CD4-positive, alpha-beta T cell treated with Interleukin-6 for 4 hours (primary cell): ENCODE measurements at places on chromosomes 7 and 10.

DNA sequence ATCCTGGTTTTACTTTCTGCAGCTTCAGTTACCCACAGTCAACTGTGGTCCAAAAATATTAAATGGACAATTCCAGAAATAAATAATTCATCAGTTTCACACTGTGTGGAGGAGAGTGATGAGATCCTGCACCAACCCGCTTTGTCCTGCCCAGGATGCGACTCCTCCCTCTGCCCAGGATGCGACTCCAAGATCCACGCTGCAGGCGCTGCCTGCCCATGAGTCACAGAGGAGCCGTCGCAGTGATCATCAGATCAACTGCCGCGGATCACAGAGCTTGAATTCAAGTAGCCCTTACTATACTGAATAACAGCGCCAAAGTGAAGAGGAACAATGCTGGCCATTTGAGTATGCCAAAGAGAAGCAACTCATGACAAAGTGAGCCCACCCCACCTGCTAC lies 61.5 kb downstream of the GRB10 start:
- DNase-seq = no peak

DNA sequence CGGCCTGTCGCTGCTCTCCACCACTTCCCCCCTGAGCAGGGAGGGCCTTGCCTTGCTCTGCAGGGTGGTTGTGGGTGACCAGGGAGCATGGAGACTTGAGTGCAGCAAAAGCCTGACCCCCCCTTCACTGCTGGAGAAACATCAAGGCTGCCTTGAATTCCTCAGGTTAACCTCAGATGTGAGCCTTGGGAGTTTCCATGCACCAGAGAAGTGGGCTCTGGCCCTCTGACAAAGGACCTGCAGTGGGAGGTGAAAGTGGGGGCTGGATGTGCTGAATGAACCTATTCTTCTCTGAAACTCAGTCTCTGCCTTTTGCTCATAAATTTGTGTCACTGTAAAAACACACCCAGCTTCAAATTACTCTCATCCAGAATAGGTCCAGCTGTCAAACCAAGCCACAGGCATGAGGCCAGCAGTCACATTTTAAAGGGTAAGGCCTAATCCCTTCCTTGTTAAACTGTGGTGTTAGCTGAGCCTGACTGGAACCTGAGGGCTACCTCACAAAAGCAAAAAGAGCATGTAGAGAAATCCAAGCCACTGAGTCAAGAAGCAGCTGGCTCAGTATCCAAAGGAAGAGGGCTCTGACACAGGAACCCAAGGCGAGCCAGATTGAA lies 356.8 kb downstream of the CCSER2 start:
- DNase-seq = no peak

DNA sequence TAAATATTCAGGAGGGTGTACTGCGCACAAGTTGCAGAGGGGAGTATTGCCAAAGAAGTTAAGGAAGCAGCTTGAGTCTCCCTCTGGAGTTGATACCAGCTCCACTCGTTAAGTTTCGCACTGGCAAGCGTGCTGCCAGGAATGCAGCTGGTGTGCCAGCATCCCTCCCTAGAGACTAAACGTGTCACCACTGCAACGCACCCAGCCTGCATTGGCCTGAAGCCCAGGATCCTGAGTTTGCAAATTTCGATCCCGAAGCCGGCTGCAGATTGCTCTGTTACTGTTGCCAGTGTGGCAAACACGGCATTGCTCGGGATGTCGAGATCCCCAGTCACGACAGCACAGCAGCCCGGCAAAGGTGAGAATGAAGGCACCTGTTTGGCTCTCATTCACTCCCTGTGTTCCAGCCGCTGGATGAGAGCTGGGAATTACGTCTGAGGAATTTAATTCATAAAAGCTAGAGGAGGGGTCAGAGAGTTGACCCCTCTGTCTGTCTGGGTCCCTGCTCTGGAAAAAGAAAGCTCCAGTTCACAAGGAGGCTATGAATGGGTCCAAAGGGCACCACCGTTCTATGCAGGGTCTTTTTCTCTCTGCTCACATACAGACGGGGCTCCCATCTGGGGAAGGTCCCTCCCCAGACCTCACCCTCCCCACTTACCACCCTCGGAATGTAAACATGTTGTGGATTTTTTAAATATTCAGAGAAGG lies 61.0 kb downstream of the NRP1 start:
- DNase-seq = no peak

DNA sequence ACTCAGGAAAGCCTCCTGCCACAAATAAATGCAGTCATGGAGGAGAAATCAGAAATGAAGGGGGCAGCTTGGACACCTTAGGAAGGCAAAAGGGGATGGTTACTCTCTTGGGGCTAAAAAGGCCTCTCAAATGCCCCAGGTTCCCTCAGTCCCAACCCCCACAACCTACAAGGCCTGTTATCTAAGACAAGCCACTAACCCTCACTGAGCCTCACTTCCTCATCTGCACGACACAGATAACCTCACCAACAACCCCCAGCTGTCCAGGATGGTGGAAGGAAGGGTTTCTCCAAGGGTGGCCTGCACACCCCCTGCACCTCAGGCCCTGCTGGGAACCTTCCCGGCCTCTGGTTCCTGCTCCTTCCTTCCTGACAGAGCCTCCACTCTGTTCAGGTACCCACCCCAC lies 29.2 kb downstream of the SORBS1 start:
- no peak for DNase-seq

DNA sequence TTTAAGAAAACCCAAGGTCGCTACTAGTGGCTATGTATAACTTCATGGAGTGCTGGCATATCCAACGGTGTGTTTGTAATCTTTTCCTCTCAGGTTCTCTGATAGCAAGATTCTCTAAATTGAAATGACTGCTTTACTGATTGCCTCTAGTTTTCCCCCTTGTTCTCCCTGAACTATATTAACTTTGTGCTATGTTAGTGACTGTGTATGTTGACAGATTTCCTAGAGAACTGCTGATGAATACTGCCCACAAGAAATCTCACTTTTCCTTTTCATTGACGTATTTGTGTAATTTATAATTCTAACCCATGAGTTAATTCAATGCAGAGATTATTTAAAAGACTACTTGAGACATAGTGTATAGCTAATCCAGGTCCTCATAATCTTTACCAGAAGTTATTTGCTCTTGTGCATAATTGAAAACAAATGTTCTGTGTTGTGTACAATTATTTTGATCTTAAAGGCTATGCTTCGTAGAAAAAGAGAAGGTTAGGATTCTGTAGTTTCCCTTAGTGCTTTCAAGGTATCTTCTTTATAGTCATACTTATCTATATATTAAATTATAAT lies 70.6 kb upstream of the GLCCI1 start:
- DNase-seq = no peak

- DNase-seq = no peak
Measured at GRCh38 chr7:72112530-72112929, 299.6 kb downstream of the CALN1 start.

DNA sequence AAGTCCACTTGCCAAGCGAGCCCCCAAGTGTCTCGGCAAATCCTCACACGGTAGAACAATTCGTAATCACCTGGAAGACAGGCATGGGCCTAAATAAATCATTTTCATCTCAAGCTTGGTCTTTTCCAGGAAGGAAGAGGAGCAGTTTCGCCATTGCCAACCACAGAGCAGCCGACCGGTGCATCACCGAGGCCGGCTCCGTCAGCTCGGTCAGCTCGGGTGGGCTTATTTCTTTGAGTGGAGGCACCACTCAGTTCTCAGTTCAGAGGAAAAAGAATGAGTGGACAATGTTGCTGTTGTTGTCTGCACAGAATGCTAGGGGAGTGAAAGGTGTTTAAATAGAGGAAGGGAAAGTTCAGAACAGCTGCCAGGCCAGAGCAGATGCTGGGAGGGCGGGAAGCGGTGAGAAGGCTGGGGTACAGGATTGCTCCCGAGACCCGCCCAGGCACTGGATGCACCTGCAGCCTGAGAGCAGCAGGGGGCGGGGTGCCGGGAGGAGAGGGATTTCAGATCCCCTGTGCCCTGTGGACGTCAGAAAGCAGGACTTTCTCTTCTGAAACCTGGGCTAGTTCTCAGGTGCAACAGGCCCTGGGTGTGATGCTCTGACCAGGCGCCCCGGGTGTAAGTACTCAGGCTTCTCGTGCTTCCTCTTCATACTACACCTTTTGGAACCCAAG lies 17.7 kb upstream of the IGFBP3 start:
- no peak for DNase-seq

- DNase-seq = no peak
Measured at GRCh38 chr7:1560620-1561031, 4.6 kb upstream of the TMEM184A start.

GRCh38 chr10:6743291-6743849 lies 163.3 kb upstream of the PRKCQ start:
- DNase-seq = no peak

DNA sequence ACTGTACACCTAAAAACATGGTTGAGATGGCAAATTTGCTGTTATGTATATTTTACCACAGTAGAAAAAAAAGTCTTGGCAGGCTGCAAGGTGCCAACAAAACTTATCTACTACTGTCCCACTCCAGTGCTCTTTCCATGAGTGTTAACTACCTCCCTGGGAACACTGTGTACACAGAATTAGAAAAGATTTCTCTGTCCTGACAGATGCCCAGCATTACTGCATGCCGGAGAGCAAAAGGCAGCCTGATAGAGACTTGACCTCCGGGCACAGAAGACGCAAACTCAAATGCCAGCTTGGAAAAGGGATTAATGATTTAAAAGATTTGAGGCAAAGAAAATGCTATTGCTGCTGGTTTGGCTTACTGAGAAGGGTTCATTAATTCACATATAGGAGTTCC lies 228.8 kb downstream of the TMEM178B start:
- no peak for DNase-seq

- DNase-seq = no peak
Measured at GRCh38 chr10:17031637-17032635, 97.7 kb downstream of the CUBN start.

DNA sequence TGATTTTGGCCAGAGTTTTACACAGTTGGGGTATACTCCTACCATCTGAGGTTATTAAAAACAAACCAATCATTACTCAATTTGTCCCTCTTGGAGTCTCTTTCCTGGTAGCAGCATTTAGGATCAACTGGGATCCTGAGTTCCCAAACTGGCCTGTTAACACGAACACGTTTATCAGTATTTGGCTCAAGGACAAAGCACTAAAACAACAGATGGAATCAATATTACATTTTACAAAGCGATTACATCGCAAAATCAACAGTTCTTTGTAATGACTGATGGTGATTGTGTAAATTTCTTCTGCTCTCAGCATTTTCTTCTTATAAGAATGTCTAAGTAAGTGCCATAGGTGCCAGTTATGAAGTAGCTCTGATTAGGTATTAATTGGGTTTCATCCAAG lies 582.9 kb upstream of the ANKRD30A start:
- no peak for DNase-seq

DNA sequence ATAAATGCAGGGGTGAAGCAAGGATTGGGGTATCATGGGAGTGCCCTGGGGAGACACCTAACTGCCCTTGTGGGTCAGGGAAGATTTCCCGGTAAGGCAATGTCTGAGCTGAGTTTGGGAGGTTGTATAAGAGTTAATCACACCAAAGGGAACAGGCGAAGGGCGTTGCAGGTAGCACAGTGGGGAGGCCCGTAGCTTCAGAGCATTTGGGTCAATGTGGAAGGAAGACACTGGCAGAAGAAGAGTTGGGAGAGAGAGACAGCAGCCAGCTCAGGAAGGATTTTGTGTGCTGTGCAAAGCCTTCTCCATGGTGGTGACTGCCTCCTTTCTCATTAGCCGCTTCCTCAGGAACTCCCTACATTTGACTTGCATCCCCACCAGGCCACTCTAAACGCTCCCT lies 80.8 kb upstream of the LEP start:
- DNase-seq = no peak

DNA sequence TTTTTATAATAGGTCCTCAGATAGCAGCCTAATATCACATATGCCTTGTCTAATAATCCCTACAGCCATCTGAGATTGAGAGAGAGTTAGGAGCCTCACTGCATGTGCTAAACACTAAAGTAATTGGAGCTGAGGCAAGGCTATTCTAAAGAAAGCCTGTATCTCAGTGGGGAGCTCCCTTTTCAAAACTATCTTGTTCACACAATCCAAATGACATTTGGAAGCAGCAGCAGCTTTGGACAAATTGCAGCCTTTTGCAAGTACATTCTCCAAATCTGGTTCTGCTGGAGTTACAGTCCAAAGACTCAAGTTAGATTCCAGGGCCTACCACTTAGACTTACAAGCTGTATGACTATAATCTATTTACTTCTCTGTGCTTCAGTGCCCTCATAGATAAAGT lies 104.5 kb downstream of the MACC1 start:
- DNase-seq = no peak

GRCh38 chr10:44828508-44829142 lies 82.5 kb upstream of the TMEM72 start:
- no peak for DNase-seq

- no peak for DNase-seq
Measured at GRCh38 chr10:101812606-101813005, 5.6 kb downstream of the OGA start.

DNA sequence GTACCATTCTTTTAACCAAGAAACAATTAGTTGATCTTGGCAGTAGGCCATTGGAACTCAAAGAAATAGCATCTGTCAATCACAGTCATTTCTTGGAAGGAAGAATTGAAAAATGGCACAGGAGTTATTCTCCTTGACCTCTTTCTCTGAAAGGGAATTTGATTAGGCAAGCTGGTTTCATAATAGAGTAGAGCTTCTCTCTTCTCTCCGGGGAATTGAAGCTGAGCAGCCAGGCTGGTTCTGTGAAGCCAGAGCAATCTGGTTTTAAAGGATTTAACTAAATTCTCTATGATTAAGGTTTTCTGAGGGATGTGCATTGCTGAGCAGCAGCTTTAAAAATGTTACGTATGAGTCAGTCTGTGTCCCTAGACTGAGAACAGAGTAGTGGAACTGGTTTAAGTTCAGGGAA lies 70.2 kb downstream of the AHCYL2 start:
- DNase-seq = no peak

GRCh38 chr7:129843978-129844840 lies 108.6 kb downstream of the UBE2H start:
- peak; percentile 16 for DNase-seq
